Activated naive CD4-positive, alpha-beta T cell treated with anti-CD3 and anti-CD28 coated beads, Interleukin-2, amount 50 U/mL, for 72 hours (primary cell): ENCODE measurements at places on chromosomes 16 and 17.
A peak's percentile ranks its signal among the peaks of the same experiment; 100 is the strongest.

DNA sequence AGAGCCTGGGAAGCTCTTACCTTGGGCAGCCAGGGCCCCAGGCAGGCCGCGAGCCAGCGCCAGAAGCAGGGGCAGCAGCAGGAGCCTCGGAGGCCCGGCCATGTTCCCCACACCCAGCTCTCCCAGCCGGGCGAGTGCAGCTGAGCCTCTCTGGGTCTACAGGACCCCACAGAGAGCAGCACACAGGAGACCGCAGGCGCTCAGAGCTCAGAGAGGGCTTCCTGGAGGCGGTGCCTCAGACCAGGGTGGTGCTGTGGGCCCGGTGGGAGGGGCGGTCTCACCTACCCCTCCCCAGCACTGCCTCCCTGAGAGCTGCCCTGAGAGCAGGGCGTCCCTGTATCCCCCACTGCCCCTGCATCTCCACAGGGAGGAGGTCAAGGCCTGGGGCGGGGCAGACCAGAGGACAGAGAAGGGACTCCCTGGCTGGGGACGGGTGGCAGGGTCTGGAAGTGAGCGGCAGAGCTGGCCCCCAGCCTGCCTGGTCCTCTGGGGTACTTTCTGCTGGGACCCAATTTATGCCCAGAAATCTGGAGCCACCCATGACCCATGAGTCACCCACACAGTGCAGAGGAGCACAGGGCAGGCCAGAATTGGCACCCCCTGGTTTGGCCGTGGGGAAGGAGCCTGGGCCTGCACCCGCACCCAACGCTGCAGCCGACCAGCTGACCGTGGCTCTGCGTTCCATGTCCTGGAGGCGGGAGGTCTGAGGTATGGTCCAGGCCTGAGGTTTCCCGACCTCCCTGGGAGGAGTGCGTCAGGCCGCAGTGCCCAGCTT, at the start of gene CD7:
Gene CD7, minus strand, starts transcription at position 215 of the 775 bp plus-strand sequence. Its CDS starts 113 bp downstream, at position 102.
- DNase-seq = no peak

DNA sequence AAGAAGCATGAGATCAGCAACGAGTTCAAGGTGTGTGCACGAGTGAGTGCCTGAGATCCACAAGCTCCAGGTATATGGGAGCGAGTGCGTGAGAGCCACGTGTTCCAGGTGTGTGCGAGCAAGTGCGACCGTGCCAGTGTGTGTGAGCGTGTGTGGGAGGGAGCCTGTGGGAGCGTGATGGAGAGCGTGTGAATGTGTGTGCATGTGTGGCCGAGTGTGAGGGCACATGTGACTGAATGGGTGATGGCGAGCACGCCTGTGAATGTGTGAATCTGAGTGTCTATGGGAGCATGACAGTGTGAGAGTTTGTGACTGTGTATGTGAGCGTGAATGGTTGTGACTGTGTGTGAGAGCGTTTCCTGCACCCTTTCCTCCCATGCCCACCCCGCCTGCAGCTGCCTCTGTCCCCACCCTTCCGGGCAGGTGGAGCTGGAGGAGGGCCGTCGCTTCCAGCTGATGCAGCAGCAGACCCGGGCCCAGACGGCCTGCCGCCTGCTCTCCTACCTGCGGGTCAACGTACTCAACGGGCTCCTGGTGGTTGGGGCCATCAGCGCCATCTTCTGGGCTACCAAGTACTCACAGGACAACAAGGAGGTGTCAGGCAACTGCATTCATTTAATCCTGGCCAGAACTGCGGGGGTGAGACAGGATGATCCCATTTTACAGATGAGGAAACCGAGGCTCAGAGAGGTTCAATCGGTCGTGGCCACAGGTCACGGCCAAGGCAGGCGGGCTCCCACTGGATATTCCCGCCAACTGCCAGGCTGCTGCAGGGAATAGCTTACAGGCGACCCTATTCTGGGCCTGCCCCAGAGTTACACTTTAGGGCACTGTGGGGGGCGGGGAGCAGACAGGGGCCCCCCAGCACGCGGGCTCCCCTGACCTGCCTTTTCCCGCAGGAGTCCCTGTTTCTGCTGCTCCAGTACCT, 3.7 kb downstream of the TMC8 start:
- DNase-seq = peak; percentile 78

GRCh38 chr17:51673070-51673469, 412.7 kb downstream of the UTP18 start:
- DNase-seq = no peak

DNA sequence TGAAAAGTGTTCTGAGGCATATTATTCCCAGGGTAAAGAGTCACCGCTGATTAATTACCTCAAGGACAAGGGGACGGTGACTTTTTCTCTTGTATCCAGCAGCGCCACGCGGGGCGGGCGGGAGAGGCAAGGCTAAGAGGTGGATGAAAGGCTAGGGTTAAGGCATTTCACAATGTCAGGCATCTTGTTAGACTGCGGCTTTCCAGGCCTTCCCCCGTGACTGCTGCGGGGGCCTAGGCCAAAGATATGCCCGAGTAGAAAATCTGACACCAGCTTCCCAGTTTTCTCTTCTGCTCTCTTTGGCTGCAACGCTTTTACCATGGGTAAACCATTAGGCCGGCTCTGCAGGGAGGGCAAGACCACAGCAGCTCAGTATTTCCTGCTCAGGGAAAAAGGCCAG, 698.2 kb downstream of the MAF start:
- no peak for DNase-seq

- peak; percentile 41 for DNase-seq
These were observed at the start of gene FKBP10 for GRCh38 chr17:41812381-41813151. FKBP10 (plus strand) TSS chr17:41813004; CDS start chr17:41813035, 31 bp downstream.

DNA sequence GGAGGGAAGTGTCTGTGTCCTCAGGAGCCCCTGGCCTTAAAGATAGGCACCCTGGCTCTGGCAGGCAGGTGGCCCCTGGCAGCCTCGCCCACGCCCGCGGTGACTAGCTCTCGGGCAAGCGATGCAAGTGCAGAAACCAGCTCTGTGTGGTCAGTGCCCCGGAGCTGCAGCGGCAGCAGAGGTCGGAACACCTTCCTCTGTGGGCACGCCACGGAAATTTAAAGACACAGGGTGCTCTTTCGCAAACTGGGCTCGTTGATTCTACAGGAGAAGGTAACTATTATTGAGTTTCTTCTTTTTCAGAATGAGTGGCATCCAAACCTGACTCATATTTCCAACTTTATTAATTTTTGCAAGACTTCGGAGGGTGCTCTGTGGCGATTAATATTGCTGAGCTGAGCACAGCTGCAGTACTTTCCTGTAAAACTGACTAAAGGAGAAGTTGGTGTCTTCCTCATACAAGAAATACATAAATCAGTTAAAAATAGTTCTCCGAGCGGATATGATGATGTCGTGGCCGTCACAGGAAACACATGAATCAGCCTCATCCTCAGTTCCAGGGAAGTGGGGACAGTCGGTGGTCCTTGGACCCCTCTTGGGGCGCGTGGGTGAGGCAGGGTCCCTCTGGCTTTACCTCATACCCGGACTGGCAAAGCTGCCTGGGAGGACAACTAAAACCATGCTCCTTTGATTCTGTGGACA, 120.2 kb downstream of the METRNL start:
- peak; percentile 57 for DNase-seq

DNA sequence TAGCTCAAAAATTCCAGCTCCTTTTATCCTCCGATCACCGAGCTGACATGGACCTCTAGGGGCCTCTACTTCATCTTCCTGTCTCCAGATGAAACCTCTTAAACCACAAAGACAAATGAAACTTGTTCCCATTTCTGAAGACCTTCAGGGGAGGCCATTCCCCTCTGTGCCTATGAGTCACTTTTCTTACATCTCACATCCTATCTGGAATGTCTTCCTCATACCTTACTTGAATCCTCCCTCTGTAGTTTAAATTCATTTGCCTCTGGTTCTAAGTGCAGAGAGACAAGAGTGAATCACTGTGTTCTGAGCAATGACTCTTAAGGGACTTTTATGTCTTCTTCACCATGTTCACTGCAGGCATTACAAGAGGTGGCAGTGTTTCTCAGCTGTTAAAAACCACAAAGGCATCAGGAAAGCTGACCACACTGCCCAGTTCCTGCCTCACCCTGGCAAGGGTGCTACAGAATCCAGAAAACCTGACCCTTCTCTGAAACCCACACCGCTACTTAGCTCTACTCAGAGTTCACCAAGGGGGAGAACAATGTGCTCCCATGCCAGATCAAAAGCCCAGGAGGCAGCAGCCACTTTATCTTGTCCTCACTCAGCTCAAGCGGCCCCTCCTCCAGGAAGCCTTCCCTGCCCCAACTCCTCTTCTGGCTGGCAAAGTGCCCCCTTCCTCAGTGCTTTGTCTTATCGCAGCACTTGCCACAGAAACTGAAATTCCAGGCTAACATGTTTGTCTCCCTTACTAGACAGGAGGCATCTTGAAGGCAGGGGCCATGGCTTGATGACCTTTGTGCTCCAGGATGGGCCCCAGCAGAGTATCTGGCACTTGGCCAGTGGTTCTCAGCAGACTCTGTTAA, 6.4 kb downstream of the CUEDC1 start:
- no peak for DNase-seq

DNA sequence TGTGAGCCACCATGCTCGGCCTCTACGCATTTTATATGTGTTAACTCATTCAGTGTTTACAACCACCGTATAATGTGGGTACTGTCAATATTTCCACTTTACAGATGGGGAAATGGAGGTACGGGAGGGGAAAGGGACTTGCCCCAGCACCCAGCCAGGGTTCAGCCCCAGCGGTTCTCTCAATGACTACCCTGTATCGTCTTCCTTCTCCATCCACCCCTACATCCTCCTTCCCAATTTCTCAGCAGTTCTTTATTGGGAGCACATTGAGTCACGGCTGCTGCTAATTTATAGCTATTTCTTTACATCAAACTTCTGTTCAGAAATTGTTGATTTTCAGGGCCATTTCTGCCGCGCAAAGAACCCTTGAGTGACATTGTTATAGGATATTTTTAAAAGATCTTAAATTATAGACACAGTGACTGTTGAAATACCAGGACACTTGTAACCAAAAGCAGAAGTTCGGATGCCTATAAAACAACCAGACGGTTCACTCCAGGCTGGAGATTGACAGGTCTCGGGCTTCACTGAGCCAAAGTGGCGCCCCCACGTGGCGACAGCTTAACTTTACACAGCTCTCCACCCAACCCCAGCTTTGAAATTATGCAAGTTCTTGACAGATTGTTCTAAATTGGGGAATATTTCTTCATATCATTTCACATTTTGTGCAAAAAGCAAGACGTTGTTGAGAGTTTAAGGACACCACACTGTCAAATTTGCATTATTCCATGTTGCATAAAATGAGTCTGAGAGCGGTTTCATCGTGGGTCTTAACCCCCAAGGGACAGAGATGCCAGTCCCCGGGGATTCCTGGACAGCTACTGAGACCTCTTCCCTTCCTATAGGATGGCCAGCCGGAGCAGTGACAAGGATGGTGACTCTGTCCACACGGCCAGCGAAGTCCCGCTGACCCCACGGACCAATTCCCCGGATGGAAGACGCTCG, 11.8 kb downstream of the SYT17 start:
- no peak for DNase-seq

DNA sequence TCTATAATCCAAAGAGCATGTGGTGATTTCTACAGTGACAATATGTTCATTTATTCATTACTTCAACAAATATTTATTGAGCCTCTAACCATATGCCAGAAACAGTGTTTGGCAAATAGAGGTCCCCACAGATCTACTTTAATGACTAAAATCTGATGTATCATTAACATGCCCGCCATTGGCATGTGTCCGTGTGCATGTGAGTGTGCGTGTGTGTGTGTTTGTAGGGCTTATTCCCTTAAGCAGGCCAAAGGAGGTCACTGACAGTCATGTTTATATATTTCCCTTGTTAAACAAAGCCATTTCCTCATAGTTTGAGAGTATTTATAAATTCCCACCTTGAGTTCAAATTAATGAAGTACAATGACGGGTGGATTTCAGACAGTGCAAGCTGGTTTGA, 174.4 kb upstream of the IRX6 start:
- DNase-seq = no peak

DNA sequence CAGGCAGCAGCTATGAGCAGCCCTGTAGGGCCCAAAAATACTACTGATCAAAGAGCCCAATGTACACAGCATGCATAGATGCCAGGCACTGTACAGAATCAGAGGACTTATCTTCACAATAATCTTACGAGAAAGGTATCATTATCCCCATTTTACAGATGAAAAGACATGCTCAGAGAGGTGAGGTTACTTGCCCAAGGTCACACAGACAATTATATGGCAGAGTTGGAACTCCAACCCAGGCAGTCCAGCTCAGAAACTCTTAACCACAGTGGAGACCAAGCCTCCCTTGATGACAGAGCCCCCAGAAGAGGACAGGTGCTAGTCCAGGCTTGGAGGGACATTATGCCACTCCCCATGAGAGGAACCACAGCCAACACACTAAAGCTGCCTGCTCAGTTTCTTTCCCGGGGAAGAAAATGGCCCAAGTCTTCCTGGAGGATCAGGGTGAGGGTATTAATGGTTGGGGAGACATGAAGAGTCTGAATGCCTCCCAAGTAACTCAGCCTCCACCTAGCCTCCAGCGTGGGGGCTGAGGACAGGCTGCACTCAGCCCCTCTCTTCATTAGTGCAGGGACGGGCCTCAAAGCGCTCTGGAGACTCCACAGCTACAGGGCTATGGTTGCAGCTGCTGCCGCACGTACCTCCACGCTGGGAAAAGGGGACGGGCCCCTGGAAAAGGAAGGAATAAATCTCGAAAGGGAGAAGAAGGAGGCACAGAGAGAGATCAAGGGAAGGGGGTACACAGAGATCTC, 826 bp downstream of the UNC119 start:
- no peak for DNase-seq

GRCh38 chr17:75773121-75773807, 8.3 kb upstream of the GALK1 start:
- DNase-seq = no peak

DNA sequence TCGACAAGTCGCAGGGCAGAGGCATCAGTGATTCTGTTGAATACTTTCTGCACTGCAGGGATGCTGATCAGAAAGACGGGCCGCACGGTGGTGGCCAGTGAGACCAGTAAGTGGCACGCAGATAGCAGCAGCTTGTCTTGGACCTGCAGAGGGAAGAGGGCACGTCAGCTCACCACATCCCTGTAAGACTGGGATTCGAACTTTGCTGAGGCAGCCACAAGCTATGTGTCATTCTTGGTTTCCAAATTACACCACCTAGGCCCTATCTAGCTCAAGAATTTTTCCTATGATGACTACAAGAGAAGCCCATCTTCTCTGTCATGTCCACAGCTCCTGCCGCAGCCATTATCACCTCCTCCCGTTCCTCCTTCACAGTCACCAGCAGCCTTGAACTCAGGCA, 49.4 kb upstream of the GSG1L start:
- DNase-seq = no peak

DNA sequence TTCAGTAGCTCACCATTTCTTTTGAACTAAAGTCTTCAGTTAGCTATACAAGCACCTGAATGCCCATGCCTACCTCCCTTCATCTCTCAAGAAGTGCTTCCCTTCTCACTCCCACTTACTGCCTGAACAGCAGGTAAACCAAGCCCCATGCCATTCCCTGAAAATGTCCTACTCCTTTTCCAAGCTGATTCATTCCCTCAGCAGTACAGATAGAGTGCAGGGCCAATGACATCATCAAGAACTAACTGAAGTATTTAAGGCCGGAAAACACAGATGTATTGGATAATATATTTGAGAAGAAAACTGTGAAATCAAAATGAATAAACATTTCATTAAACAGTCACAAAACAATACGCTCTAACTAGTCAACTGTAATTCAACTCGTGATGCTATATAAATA, 478.8 kb upstream of the CDH11 start:
- DNase-seq = no peak
